ENCODE measurements at places on chromosomes 7 and 10. TPM values are rescaled to one million over a fixed set of nuclear protein-coding genes. Genes with fewer than 3 reads are reported as not detected.

- DNase-seq: no peak
These were observed 22.0 kb upstream of the SLC26A4 start for GRCh38 chr7:107638594-107638993.

LEP gene
- not detected for total RNA-seq

DNA sequence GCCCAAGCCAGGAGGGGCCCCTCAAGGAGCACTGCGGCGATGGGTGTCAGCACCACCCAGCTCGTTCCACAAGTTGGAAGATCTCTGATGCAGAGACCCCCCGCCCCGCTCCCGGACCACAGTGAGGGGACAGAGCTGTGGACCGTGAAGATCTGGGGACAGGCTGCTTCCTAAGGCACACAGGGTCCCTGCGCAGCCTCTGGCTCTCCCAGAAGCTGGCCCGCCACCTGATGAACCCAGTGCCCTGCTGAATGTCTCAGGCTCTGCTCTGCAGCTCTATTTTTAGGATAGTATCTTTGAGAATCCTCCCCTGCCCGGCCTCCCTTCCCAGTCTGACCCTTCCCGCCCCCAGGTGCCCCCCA lies 29.7 kb downstream of the GBX1 start:
- no peak for DNase-seq

DNA sequence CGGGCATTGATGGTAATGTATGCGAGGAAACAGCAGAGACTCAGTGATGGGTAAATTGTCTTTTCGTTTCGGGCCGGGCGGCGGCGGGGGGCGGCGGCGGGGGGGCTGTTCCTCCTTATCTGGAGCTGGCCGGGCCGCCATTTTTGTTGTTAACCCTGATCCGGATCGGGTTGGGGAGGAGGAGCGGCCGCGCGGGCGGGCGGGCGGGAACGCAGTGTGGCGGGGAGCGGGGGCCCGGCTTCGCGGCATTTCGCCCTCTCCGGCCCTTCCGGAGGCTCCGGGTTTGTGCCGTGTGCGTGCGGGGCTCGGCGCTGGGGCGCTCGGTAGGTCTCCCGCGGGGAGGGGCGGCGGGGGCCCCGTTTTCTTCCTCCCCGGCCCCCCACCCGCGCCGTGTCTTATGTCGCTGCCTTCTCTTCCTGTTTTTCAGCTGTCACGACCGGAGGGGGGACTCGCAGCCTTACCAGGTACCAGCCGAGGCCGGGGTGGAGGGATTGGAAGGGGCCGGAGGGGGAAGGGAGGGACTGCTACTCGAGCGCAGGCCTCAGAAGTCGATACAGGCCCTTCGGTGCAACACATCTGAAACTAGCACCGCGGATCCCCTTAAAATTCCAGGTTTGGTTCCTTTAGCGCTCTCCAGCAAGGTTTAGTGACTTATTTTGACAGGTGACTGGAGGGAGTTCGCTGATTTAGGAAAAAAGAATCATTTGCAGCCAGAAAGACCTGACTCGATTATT lies 820 bp downstream of the WAC start:
- DNase-seq: no peak

GRCh38 chr10:6009150-6009549 lies 31.8 kb upstream of the IL15RA start:
- DNase-seq: no peak

- DNase-seq: no peak
These were observed 329.4 kb upstream of the MYO3A start for GRCh38 chr10:25604591-25604990.

All from urinary bladder (tissue), 4 donors.